ENCODE measurements at places on chromosomes 13 and 19.
A peak's percentile ranks its signal among the peaks of the same experiment; 100 is the strongest.

DNA sequence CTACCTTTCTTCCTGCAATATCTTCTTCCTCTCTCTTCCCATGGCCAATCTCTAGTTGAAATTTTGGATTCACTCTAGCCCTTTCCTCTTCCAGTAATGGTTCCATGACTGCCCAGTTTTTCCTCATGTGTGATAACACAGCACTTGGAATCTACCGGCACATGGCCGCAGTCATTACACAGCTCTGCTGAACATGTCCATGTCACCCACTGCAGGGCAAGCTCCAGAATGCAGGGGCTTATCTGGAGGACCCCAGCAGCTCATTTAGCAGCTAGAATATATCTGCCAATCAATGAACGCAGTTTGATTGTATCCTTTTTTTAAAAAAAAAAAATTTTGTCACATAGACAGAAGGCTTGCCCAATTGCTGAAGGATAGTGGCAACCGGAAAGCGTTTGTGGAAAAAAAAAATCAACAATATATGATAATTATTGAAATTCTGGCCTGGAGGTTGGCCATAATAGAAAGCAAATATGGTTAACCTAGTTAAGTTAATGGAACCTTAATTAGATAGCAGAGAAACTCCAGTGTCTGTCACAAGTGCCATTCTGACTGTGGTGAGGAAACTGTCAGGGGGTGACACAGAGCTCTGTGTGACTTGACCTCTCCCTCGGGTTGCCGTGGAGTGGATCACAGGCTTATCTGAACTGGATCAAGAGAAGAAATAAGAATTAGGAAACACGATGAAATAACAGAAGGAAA, 426.7 kb downstream of the LIG4 start:
- DNase-seq = no peak

- no peak for DNase-seq
Measured at GRCh38 chr13:106922384-106922783, 354.4 kb upstream of the ARGLU1 start.

GRCh38 chr13:51922771-51923480, 61.2 kb downstream of the CCDC70 start:
- no peak for DNase-seq

DNA sequence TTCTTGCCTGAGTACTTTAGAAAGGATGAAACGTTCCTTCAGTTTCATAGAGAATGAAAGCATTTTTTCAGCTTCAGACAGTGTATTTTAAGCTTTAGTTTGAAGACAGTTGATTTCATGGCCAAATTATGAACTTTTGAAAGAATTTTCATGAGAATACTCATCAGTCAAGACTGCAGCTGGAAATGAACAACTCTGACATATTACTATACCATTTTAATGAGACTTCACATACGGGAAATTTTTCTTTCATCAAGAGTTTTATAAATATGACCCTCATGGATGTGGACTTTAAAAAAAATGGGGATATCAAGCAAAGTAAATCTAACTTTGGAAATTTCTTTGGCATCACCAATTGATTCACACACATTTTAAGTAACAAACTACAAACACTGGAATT, 6.4 kb downstream of the LATS2 start:
- DNase-seq = no peak

GRCh38 chr13:113658836-113659235, 838 bp upstream of the ATP4B start:
- no peak for DNase-seq

GRCh38 chr13:44809190-44809589, 180.1 kb downstream of the NUFIP1 start:
- no peak for DNase-seq

- no peak for DNase-seq
Measured at GRCh38 chr19:36686365-36687213, 823 bp upstream of the ZNF567 start.

GRCh38 chr13:112998521-112999280, 29.7 kb downstream of the MCF2L start:
- no peak for DNase-seq

DNA sequence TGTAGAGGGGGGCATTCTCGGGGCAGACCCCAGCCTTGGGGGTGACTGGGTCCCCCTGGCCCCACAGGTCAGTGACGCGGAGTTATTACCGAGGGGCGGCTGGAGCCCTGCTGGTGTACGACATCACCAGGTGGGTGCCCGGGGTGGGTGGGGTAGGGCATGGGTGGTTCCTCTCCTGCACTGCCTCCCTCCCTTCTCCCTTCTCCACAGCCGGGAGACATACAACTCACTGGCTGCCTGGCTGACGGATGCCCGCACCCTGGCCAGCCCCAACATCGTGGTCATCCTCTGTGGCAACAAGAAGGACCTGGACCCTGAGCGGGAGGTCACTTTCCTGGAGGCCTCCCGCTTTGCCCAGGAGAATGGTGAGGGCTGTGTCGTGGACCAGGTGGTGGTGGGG, 5.7 kb downstream of the RAB4B start:
- DNase-seq = no peak

DNA sequence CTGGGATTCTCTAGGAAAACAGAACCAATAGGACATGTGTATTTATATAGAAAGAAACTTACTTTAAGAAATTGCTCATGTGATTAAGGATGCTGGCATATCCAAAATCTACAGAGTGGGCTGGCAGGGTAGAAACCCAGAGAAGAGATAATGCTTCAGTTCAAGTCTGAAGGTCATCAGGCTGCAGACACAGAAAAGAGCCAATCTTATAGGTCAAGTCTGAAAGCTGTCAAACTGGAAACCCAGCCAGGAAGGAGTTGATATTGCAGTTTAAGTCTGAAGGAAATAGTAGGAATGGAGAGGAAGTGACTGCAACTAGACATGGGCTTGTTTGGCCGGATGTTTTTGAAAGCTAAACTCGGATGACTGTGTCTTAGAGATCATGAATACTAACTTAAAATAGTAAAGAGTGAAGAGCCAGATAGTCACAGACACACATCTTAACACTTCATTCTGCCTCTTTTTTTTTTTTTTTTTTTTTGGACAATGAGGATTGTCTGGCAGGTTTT, 125.3 kb upstream of the GPC6 start:
- DNase-seq = no peak

DNA sequence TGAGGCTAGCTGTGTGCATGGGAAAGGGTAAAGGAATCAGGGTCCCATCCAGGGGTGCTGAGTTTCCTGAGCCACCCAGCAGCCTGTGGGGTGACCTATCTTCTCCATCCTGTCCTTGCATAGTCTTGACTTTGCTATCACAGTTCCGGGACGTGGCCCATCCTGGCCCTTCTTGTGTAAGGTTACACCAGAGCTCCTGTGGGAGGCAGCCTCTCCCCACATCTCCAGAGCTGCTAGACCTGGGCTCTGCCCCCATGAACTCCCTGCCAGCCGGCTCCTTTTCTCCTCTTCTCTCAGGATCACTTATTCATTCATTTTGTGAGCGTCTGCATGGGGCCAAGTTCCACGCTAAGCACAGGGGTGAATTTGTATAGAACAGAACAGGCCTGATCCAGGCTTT, 238.9 kb downstream of the TSHZ3 start:
- DNase-seq = no peak

GRCh38 chr19:35403116-35403760, 32.4 kb downstream of the GPR42 start:
- DNase-seq = no peak

- no peak for DNase-seq
Measured at GRCh38 chr19:31377736-31378135, 28.5 kb upstream of the TSHZ3 start.

DNA sequence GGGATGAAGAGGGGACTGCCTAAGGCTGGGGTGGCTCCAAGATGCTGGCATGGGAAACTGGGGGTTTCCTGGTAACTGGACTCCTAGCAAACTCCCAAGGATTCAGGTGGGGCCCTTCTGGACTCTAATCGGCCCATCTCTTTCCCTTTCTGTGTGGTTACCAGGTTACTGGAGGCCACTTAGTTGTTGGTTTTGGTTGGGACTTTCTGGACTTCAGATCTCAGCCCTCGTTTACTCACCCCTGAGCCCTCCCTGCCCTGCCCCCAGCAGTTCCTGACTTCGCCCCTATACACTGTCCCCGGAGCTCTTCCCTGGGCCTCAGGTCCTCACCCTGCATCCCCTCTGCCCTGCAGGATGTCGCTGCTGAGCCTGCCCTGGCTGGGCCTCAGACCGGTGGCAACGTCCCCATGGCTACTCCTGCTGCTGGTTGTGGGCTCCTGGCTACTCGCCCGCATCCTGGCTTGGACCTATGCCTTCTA, 328 bp downstream of the CYP4F12 start:
- DNase-seq = no peak

GRCh38 chr13:107450931-107451330, 764.4 kb downstream of the LIG4 start:
- DNase-seq = no peak

DNA sequence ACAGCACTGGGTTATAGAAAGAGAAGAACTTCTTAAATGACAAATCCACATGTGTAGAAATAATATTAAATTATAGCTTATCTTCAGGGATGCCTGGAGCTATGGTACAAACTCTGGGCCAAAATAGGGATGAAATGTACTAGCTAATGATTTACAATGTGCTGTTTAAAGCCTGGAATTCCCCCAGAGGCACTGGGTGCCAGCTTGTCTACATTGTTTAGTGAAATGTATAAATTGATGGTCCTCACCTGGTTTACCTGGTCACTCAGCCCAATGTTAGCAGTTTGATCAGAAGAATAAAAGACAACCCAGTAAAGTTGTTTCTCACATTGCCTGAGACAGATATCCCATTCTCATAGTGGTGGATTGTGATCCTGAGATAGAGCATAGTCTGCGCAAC, 597.2 kb downstream of the DIAPH3 start:
- DNase-seq = no peak

DNA sequence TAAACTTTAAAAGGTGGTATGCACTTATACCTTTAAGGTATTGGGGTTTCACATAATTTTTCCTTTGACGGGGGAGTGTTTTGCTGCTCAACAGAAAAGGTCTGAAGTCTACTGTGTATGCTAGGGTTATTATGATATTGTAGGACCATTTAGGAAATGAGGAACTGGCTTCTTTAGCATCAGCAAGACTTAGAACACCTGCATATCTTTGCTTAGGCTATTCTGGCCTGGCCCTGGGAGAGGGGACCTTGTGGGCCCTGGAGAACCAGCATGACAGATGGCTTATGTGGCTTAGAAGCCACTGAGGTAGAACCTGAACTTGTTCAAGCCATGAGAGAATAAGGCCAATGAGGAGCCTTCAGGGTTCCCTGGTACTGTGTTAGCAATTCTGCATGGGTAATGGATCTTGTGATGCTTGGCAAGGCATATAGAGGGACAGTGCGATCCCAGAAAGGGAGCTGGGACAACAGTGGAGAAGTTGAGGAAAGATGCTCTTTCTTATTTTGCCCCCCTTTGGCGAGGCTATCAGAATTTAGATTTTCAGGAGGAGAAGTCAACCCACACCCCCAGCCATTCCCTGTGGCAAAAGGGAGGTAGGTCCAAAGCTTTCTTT, 4.3 kb downstream of the RGCC start:
- no peak for DNase-seq

DNA sequence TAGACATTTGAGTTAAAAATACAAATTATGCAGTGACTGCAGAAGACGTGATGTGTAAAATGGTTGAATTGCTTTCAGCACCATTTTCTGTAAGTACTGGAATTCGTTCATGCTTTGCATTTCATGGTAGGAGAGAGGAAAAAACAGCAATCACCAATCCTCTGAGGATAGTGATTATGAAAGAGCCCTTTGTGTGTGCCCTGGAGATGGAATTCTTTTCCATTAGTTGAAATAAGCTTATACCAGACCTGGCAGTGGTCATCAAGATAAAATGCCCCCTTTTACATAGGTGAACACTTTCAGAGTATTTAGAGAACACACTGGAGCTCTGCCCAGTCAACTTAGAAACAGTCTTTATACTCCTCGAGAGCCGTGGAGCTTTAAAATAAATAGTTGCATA, 1.7 kb downstream of the CNMD start:
- no peak for DNase-seq

DNA sequence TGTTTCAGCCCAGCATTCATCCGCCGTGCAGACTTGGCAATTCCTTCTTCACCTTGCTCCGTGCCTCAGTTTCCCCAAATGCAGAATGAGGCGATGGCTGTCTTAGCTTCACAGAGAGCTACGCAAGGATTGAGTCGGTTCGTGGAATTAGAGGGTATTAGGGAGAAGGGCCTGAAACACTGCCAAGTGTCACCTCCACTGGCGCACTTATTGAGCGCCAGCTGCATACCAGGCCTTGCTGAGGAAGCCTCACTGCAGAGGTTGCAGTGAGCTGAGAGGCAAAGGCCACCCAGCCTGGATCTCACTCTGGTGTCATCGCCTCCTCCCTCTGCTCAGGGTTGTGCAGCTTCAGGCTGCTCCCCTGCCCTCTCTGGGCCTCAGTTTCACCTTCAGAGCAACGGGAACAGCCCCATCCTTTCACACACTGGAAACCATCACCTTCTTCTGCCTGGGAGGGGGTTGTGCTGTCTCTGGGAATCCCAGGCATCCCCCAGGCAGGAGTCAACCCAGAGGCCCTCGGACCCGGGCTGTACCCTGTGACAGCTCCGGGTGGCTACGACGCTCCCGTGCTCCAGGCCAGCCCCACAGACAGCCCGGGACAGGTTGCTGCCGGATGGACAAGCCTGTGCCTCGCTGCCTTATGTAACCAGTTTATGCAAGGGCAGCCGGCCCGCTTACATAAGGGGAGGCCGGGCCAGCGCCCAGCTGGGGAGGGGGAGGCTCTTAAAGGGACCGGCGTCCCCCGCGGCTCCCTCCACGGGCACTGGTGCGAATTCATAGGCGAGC, 31.9 kb downstream of the NFIC start:
- DNase-seq = peak; percentile 90

- no peak for DNase-seq
Measured at GRCh38 chr13:33751151-33751550, 66.8 kb upstream of the RFC3 start.

- no peak for DNase-seq
Measured at GRCh38 chr13:75904012-75904411, 267.9 kb downstream of the LMO7 start.

DNA sequence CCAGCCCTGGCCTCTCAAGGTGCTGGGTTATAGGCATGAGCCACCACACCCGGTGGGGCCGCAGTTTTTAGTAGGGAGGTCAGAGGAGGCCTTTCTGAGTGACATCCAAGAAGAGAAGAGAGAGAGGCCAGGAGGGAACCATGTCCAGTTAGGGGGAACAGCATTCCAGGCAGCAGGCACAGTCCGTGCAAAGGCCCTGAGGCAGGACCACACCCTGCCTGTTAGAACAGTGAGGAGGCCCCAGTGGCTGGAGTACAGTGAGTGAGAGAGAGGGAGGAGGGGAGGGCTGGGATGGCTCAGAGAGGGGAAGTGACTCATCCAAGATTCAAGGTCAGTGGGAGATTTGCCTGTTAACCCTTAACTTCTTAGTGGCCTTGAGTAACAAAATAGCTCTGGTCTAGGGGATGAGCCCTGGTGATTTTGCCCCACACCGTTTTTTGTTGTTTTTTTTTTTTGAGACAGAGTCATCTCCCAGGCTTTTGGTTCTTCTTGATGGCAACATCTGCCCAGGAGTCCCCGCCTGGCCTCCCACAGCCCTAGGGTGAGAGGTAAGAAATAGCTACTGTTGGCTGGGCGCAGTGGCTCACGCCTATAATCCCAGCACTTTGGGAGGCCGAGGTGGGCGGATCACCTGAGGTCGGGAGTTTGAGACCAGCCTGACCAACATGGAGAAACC, 2.7 kb upstream of the PLIN3 start:
- no peak for DNase-seq

GRCh38 chr13:67078062-67078461, 152.1 kb downstream of the PCDH9 start:
- no peak for DNase-seq

GRCh38 chr19:14375582-14376291, 5.5 kb upstream of the ADGRE5 start:
- DNase-seq = no peak

- no peak for DNase-seq
Measured at GRCh38 chr19:7149956-7150705, 80.6 kb downstream of the ZNF557 start.

GRCh38 chr13:49292742-49293486, 45.2 kb downstream of the CDADC1 start:
- DNase-seq = peak; percentile 41
